ENCODE measurements at places on chromosomes 7 and 10.

GRCh38 chr7:129958643-129959470, 6.1 kb upstream of the UBE2H start:
- no peak for DNase-seq

GRCh38 chr10:28594406-28594805, 61.5 kb downstream of the WAC start:
- DNase-seq = no peak

- no peak for DNase-seq
Measured at GRCh38 chr10:36367362-36367761, 725.3 kb upstream of the FZD8 start.

DNA sequence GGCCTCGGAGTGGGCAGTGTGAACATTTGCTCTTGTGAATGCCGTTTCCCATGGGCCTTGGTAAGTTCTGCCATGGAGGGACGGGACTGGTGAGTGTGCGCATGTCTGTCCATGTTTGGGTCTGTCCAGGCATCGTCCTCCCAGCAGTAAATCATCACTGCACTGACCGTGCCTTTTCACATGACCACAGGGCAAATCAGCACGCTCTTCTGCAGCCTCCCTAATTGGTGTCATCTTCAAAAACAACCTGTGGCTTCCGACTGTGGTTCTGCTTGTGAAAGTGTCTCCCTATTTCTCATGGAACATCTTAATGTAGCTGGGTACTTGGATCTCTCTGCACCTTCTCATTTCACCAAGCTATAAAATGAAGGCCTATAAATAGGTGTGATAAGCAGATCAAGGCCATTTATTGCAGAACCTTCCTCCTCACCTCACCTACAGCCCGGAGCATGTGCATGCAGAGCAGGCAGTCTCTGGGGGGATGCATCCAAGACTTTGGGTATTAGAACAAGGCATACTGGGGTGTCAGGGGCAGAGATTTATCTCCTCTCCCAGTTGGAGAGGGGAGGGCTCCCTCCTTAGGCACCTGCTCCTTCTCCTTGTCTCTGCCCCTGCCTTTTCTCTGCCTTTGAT, 77.4 kb downstream of the RBM20 start:
- DNase-seq = no peak

DNA sequence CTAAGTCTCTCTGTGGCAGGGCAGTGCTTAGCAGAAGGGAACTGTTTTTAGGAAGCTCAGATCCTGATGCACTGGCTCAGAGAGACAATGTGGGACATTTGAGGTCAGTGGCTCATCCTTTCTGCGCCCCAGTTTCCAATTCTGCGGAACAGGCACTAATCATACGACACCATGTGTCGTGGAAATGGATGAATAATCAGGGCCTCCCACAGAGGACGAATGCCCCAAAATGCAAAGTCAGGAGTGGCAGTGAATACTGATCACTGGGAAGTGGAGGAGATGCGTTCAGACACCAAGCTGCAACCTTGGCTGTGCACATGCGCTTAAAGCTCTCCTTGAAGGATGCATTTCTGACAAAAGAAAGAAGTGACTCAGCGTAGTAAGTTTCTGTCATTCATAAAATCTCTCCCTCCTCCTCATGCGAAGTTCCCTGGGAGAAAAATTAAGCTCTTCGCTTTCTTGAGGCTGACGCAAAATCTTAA, 21.9 kb upstream of the ECHDC3 start:
- DNase-seq = no peak

DNA sequence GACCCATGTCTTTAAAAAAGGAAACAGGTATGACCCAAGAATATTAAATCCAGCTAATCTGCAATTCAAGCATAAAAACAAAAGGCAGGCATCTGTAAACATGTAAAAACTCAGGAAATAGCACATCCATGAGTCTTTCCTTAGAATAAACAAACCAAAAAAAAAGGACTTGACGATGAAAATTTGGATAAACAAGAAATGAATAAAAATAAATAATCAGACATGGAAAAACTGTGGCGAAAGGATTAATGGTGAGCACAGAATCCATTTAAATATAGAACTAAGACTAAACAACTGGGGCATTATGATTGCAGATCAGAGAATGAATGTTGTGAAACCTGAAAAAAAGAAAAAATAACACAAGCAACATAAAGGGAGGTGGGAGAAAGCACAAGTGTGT, 170.1 kb downstream of the DOCK4 start:
- DNase-seq = no peak

DNA sequence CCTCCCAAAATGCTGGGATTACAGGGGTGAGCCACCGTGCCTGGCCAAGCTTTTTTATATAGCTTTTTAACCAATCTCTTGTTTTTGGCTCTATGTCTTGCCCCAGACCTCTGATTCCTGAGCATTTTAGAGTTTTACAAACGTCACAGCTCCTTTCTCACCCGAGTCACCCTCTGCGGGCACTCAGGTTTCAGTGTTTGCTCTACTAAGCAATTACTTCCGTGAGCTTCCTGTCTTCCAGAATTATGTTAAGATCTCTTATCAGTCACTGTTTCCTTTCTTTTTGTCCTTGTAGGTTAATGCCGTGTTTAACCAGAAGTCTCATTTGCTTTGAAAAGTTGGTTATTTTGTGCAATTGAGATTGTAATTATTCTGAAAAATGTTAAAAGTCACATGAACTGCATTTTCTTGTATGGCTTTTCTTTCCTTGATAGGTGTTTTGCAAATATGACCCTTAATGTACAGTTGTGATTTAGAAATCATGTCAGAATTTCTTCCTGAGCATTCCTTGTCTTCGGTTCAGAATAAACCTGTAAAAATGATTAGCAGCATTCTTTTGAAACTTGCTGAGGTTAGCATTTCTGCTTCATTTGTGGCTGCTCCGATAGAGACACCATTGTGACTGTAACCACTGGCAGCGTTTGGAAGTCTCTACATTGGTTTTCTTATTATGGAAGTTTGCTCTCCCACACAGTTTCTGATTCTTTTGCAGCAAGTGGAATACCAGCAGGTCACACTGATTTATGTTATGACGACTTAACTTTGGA, 4.5 kb upstream of the HKDC1 start:
- DNase-seq = peak; percentile 41

- DNase-seq = no peak
Measured at GRCh38 chr10:81192221-81192788, 654.6 kb downstream of the SH2D4B start.

DNA sequence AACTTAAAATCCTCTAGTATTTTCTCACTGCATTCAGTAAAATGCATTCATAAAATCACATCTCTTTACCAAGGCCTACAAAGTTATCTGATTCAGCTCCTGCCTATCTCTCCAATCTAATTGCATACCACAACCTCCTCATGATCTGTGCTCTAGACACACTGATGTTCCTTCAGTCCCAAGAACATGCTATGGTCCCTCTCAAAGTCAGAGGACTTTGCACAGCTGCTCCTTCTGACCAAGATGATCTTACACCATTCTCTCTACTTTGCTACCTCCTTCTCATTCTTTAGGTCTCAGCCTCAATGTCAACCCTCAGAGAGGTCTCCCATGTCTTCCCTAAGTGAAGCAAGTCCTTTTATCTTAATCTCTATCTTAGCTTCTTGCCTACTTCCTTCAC, 45.5 kb downstream of the CAV1 start:
- DNase-seq = no peak

GRCh38 chr10:42615419-42615818, 23.0 kb downstream of the ZNF33B start:
- DNase-seq = no peak

DNA sequence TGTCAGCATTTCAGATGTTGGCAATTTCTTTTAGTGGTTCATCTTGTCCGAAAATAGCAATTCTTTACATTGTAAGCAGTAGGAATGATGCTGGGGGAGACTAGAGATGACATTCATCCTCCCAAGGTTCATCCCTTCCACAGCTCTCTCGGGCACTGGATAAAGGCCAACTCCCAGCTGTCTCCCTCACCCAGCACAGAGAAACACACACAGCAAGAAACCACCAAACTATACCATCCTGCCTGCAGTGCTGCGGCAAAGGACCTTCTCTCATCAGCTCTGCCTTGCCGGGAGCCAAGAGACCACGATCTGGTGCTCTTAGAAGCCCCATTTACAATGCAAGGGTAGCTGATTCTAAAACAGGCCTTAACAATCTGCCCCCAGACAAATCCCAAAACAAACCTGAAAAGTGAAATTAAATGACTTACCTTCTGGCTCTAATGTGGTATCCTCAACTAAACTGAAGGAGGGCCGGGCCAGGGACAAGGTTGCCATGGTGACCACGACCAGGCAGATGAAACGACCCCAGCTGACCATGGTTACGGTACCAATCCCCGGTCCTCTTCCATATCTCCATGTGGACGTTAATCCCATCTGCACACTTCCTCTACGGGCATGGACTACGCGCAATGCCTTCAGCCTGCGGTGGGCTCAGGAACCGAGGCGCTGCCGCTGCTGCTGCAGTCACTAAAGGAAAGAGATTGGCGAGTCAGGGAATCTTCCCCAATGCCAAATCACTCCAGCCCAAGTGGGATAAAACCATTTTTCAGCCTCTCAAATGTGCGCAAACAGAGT, 4.8 kb downstream of the FGFR2 start:
- DNase-seq = no peak

GRCh38 chr10:42866115-42866995, 83.8 kb downstream of the BMS1 start:
- peak; percentile 62 for DNase-seq

GRCh38 chr10:49094646-49095045, 20.7 kb downstream of the VSTM4 start:
- DNase-seq = no peak

DNA sequence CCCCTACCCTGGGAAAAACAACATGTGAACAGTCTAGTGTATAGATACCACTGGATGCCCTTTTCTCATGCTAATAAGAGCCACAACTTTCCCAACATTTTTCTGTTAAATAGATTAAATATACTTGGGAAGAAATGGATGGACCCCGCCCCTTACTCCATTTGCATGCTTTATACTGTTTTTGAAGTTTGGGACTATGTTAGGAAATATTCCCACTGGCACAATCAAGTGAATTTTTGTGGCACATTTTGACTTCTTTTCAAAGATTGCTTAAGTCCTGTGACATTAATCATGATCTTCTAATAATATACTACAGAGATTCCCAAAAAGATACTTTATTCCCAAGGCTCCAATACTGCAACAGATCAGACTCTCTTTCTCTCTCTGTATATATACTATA, 216.6 kb downstream of the TWIST1 start:
- DNase-seq = no peak

DNA sequence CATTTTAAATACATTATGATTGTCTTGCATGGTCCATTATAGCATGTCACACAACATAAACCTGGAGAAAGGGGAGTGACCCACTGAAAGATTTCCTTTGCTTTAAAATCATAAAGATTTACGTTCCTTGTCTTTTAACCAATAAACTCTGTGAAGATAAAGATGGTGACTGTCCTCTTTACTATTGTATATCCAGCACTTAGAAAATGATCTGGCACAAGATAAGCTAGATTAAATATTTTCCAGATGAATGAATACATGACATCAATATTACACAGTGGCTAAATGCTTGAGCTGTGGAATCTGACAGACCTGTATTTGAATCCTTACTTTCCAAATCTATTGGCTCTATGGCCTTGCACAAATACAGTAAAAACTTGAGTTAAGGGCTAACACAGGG, 938.4 kb downstream of the SORCS1 start:
- DNase-seq = no peak

GRCh38 chr7:29596593-29597178, 33.1 kb downstream of the PRR15 start:
- DNase-seq = no peak

- DNase-seq = no peak
Measured at GRCh38 chr10:63542835-63543575, 21.8 kb downstream of the REEP3 start.

GRCh38 chr7:2496375-2496774, 20.2 kb upstream of the GRIFIN start:
- no peak for DNase-seq

GRCh38 chr7:66255534-66256100, 50.5 kb downstream of the TPST1 start:
- no peak for DNase-seq

- no peak for DNase-seq
Measured at GRCh38 chr10:105413997-105414396, 772.9 kb downstream of the SORCS3 start.

DNA sequence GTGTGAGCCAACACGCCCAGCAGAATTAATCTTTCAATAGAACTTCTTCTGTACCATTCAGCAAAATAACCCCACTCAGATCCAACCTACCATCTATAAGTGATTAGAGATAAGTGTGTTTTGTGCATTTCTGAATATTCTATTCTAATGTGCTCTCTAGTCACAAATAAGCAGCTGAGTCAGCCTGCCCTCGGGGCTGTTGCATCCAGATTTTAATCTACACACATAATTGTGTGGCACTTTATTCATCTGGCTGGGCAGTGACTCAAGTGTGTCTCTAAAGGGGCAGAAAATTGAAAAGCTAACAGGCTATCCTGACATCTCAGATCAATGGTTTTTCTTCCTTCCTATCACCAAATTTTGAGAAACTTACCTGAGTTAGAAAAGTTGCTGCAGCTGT, 60.3 kb downstream of the PRR15 start:
- DNase-seq = no peak

GRCh38 chr7:48245751-48246472, 74.7 kb downstream of the ABCA13 start:
- no peak for DNase-seq

GRCh38 chr10:84108797-84109196, 30.5 kb upstream of the GHITM start:
- DNase-seq = no peak

DNA sequence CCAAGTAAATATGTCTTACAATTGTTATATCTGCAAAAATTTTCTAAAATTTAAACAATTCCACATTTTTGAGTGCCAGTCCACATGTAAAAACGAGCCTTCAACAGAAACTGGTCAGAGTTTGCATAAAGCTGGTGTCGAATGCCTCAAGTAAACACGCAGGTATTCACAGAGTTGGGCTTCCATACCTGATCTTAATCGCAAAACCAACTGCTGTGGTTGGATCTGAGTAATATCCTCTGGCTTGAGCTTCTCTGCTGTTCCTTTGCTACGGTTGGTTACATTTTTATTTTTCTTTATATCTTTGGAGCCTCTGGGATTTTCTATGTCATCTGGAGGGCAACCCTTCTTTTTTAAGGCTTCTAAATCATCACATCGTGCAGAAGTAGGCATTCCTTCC, 28.4 kb downstream of the ITGB1 start:
- peak; percentile 57 for DNase-seq

GRCh38 chr7:388023-388960, 98.3 kb downstream of the FOXL3 start:
- DNase-seq = no peak

DNA sequence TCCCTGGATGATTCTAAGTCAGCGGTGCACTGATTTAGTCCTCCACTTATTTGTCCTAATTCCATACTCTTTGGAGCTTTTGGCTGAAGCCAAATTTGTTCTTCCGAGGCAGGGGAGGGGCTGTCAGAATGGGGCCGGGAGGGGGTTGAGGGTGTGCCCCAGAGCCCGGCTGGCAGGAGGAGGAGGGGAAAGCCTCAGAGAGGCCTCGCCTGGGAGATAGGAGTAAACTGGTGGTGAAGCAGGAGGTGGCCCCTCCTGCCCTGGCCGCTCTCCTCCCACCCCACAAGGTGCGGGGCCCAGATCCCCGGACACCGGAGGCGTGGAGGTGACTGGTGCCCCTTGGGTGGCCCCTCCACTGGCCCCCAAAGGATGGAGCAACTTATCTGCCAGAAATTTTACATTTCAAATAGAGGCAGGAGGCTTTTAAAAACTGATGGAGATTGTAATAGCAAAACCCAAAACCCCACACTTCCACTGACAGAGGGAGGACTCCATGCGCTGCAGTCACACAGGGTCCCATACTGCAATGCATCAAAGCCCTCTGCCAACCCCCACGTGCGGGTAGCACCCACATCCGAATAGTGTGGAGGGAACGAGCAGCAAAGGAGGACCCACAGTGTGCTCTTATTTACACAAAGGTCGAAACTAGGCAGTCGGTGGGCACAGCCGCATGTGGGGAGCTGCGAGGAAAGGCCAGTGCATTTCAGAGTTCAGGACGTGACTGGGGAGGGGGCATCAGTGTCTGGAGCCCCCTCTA, 61.9 kb downstream of the CAMK2B start:
- no peak for DNase-seq
